Type B pancreatic cell (in vitro differentiated cells): ENCODE measurements at places on chromosomes 3 and 15.

DNA sequence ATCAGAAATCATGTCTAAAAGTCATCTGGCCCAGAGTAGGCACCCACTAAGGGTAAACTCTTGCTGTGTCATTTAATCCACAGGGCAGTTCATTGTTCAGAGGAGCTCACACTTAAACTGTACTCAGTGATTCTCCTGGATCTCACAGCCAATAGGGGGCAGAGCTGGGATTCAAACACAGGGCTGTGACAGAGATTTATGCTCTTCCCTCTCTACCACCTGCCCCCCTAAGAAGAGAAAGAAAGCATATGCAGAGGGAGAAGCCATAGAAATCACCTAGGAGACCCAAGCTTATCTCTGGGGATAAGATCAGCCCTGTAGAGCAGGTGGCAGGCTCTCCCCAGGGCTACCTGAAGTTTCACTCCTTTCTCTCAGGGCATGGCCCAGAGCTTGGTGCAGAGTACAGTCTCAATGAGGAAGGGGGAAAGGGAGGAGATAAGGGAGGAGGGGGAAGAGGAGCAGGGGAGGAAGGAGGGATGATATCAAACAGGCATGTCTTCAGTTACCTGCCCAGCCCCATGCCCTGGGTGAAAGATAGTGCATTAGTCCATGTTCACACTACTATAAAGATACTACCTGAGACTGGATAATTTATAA, 51.8 kb upstream of the ADPGK start:
- no peak for DNase-seq
- H3K4me1 ChIP-seq: peaks cover 23% of the 10 kb centered on the region
- peaks cover 6% of the 10 kb centered on the region for H3K27me3 ChIP-seq
- H3K36me3 ChIP-seq: peaks cover under 1% of the 10 kb centered on the region
- no peak overlapping the region for H3K4me3 ChIP-seq

DNA sequence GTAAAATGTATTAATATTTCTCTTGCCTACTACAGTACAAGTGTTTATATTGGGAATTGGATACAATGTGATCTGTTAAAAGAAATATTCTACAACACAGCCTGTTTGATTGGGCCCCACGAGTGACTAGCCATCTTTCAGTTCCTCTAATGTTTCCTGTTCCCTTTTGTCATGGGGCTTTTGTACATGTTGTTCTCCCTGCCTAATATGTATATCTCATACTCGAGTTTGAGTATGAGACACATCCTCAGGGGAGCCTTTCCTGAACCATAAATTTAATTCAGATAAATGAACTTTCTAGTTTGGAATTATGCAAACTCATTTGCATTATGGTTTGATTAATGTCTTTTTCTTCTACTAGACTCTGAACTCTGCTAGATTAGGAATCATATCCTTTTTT, 65.5 kb downstream of the MEF2A start:
- no peak for DNase-seq
- peaks cover 29% of the 10 kb centered on the region for H3K4me1 ChIP-seq
- H3K27ac ChIP-seq: no peak overlapping the region

DNA sequence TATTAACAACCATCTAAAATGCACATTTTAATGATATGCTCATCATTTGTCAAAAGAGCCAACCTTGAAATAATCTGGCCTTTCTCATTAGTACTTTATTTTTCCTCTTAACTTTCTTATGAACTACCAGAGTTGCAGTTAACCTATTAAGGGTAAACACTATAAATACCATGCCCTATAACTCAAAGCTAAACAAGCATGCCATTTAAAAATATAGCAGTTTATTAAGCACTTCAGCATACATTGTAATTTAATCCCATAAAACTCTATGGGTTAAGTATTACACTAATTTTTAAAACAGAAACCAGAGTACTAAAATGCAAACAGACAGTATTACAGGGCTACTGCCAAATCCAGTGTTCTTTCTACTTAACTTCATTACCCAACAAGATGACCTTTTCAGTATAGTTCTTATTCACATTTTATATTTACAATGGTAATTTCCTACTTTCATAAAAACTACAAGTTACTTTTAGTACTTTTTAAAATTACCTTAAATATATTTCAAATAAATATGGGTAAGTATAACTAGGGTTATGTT, 11.8 kb downstream of the NPTN start:
- H3K4me1 ChIP-seq: peaks cover 48% of the 10 kb centered on the region
- H3K27ac ChIP-seq: no peak overlapping the region
- DNase-seq: no peak

DNA sequence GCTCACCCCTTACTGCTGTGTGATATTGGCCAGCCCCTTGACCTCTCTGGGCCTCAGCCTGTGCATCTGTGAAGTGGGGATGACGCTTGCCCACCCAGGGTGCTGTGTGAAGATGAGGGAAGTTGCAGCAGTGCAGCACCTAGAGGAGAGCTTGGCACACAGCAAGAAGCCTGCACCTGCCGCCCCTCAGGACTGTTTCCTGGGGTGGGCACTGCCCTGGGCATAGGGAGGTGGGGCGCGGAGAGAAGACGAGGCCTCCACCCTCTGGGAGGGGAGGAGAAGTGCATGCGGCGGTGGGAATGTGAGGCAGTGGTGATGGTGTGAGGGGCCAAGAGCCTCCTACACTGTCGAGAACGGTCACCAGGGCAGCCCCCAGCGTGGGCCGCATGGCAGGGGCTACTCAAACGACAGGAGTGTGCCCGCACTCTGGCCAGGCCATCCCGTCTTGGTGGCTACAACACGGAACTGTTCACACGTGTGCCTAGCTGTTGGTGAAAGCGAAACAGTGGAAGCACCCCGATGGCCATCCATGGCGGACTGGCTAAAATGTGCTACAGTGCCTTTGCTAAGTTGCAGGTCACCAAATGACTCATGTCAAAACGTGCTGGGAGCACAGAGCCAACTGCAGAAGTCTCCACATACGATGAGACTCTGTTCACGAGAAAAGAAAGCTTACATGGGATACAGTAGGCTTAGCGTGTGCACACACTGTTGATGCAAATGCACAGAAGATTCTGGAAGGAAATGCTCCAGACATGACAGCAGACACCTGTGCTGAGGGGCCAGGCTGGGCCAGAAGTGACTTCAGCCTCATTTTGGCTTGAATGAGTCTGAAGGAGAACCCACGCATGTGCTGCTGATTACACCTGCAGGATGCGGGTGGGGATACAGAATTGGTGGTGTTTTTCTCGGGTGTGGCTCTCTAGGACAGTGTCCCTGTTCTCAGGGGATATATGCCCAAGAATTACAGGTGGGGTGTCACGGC, 40.4 kb upstream of the IQSEC1 start:
- no peaks in the 10 kb centered on the region for H3K36me3 ChIP-seq
- no peak for DNase-seq
- H3K4me3 ChIP-seq: no peak overlapping the region
- peaks cover 16% of the 10 kb centered on the region for H3K4me1 ChIP-seq
- peaks cover 3% of the 10 kb centered on the region for H3K27me3 ChIP-seq
- H3K27ac ChIP-seq: no peak overlapping the region

- H3K36me3 ChIP-seq: no peaks in the 10 kb centered on the region
- no peak overlapping the region for H3K4me3 ChIP-seq
- DNase-seq: no peak
Observed at GRCh38 chr3:180700941-180701340, 21.7 kb upstream of the CCDC39 start.

GRCh38 chr3:85574006-85574705, 615.4 kb downstream of the CADM2 start:
- no peak for DNase-seq
- no peak overlapping the region for H3K4me3 ChIP-seq
- no peak overlapping the region for H3K27ac ChIP-seq
- no peaks in the 10 kb centered on the region for H3K36me3 ChIP-seq

- DNase-seq: no peak
- no peak overlapping the region for H3K4me3 ChIP-seq
- H3K27ac ChIP-seq: no peak overlapping the region
- H3K36me3 ChIP-seq: no peaks in the 10 kb centered on the region
- H3K4me1 ChIP-seq: no peaks in the 10 kb centered on the region
Observed at GRCh38 chr3:137582484-137582883, 181.6 kb upstream of the SOX14 start.

DNA sequence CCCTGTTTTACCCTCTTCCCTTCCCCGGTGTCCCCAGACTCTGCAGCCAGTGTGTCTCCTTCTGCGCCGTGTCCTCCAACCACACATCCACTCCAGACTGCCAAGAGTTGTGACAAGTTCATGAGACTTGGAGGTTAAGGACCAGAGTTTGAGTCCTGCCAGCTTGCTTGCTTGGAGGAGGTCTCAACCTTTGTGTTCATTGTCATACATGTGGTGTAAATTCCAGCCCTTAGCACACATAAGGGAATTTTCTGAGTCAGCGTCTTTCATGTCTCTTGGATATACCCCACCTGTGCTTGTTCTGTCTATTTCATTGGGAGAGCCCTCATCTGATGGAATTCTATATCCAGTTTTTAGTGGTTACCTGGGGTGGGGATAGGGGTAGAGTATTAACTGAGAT, 13.3 kb downstream of the CORO2B start:
- peaks cover 24% of the 10 kb centered on the region for H3K27me3 ChIP-seq
- peaks cover 20% of the 10 kb centered on the region for H3K4me1 ChIP-seq
- no peak for DNase-seq
- no peak overlapping the region for H3K4me3 ChIP-seq
- H3K36me3 ChIP-seq: no peaks in the 10 kb centered on the region
- no peak overlapping the region for H3K27ac ChIP-seq

DNA sequence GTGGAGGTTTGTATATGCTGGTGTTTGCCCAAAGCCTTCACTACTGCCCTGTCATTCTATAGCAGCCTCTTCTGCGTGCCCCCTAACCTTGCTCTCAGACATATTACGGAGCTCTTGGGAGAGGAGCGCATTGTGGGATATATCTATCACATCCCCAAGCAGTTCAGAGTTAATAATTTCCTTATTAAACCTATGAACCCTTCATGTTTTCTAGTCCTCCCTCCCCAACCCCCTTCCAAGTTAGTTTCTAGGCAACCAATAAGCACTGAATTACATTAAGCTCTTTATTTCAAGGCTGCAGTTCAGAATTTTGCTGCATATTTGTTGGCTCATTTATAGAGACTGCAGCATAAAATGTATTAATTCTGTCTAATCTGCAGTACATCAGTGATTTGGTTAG, 57.3 kb upstream of the GRM7 start:
- DNase-seq: no peak
- H3K36me3 ChIP-seq: no peaks in the 10 kb centered on the region
- no peaks in the 10 kb centered on the region for H3K27me3 ChIP-seq
- peaks cover 14% of the 10 kb centered on the region for H3K4me1 ChIP-seq

GRCh38 chr3:120683213-120683612, 1.2 kb upstream of the HGD start:
- peaks cover 9% of the 10 kb centered on the region for H3K4me1 ChIP-seq
- no peak for DNase-seq
- no peaks in the 10 kb centered on the region for H3K27me3 ChIP-seq
- H3K4me3 ChIP-seq: no peak overlapping the region
- H3K36me3 ChIP-seq: peaks cover 5% of the 10 kb centered on the region

GRCh38 chr3:160128056-160128455, 97.2 kb upstream of the C3orf80 start:
- no peak for DNase-seq
- no peaks in the 10 kb centered on the region for H3K4me1 ChIP-seq
- H3K4me3 ChIP-seq: no peak overlapping the region
- H3K27ac ChIP-seq: no peak overlapping the region
- peaks cover 11% of the 10 kb centered on the region for H3K27me3 ChIP-seq
- no peaks in the 10 kb centered on the region for H3K36me3 ChIP-seq

DNA sequence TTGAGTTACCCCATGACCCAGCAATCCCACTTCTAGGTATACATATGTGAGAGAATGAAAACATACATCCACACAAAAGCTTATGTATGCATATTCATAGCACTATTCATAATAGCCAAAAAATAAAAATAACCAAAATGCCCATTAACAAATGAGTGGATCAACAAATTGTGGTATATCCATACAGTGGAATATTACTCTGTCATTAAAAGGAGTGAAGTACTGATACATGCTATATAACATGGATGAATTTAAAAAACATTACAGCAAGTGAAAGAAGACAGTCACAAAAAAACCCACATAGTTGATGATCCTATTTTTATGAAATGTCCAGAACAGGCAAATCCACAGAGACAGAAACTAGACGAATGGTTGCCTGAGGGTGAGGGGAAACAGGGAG, 5.2 kb downstream of the C3orf20 start:
- DNase-seq: no peak
- no peaks in the 10 kb centered on the region for H3K36me3 ChIP-seq
- no peak overlapping the region for H3K4me3 ChIP-seq
- H3K27me3 ChIP-seq: peaks cover 8% of the 10 kb centered on the region
- H3K4me1 ChIP-seq: peaks cover 11% of the 10 kb centered on the region

GRCh38 chr3:152564459-152564858, 270.5 kb upstream of the P2RY1 start:
- no peak for DNase-seq
- H3K27me3 ChIP-seq: no peaks in the 10 kb centered on the region
- no peak overlapping the region for H3K27ac ChIP-seq
- no peaks in the 10 kb centered on the region for H3K36me3 ChIP-seq
- H3K4me3 ChIP-seq: no peak overlapping the region

- no peaks in the 10 kb centered on the region for H3K27me3 ChIP-seq
- peaks cover 21% of the 10 kb centered on the region for H3K4me1 ChIP-seq
Observed at GRCh38 chr3:49339581-49339940, 292 bp downstream of the USP4 start.

DNA sequence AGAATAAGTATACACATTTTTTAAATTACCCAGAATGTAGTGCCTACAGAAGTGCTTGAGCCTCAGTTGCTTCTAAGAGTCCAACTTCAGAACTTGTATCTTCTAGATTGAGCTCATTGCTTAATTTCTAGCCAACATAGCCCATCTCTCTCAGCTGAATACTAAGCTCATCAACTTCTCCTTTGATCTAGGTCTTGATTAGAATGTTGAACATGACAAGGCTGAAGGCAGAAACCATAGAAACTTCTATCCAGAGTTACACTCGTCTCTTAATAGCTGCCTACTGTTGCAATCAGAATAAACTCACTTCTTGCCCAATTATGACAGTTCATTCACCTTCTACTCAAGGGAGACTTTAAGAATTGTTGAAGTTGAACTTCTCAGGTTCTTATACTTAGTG, 327.3 kb upstream of the THBS1 start:
- H3K4me1 ChIP-seq: peaks cover 17% of the 10 kb centered on the region
- no peaks in the 10 kb centered on the region for H3K36me3 ChIP-seq
- no peak overlapping the region for H3K27ac ChIP-seq

GRCh38 chr3:23198801-23199200, 4.3 kb upstream of the UBE2E2 start:
- H3K27me3 ChIP-seq: peaks cover 29% of the 10 kb centered on the region
- H3K27ac ChIP-seq: no peak overlapping the region
- no peaks in the 10 kb centered on the region for H3K36me3 ChIP-seq
- no peak for DNase-seq

DNA sequence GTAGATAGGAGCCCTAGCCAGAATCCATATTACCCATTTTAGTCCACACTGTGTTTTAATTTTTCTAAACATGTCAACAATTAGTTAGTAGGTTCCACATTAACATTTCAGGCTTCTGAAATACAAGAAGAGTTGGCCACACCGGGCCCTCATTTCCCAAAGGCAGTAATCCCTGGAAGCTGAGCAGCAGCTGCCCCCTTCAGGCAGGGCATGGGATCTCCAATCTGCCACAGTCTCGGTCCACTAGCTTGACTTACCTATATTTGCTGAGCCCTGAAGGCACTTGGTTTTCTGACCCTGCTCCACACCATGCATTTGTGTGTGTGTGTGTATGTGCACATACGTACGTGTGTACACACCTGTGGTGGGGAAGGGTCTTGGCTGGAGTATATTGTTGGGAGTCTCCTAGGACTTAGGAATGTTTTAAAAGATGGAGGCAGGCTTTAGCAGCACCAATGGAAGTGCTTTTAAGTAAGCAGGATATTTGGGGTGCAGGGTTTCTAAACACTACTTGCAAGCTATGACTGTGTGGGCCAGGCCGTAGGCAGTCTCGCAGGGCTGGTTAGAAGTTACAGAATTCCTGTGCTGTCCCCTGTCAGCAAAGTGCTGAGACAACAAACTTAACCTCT, 71.2 kb upstream of the SOX14 start:
- no peak overlapping the region for H3K27ac ChIP-seq
- H3K4me3 ChIP-seq: peak overlapping the region; percentile 7
